NCI-H510A treated with DMSO at 0.1 percent for 48 hours (cell line): ENCODE measurements at places on chromosomes 6 and 20.
A peak's percentile ranks its signal among the peaks of the same experiment; 100 is the strongest.

GRCh38 chr6:158290659-158291058, 21.6 kb upstream of the TULP4 start:
- no peak for DNase-seq

GRCh38 chr20:59743308-59743707, 139.0 kb downstream of the PHACTR3 start:
- DNase-seq, result no peak

GRCh38 chr6:154593122-154593521, 82.6 kb upstream of the CNKSR3 start:
- peak; percentile 99 for DNase-seq

DNA sequence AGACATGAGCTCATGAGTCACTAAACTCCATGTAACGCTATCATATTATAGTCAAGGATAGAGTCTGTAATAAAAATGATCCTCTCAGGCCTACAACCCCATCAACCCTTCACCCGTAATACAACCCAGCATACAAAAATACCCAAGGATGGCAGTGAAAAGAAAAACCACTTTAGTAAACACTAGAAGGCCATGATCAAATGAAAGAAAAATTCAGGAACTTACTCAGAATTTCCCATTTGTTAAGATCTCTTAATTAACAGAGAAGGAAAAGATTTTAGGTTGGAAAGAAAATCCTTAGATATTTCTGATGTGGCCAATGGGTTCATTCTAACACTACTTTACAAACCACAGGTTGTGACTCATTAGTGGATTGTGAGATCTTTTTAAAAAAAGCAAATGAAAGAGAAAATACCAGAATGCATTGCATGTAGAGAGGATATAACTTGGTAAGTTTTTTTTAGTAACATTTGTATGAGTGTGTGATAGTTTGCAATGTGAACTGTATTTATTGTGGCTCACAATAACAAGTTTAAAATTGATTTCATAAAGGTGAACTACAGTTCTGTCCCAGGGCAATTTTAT, 8.0 kb upstream of the UBE2J1 start:
- DNase-seq, result no peak

DNA sequence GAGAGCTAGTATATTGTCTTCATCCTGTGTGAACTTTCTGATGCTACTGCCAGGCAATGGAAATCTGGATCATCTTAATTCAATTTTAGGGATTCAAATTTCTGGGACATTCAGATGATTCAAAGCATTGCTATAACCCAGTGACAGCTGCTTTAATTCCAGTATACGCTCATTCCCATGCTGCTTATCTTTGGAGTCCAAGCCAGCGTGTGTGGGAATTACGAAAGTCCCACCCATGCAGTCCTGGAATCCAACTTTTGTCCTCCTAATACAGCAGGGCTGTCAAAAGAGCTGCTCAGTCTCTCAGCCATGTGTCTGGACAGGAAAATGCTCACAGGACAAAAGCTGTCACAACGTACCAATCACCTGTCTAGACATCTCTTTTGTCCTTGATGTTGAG, 219.8 kb downstream of the LAMA2 start:
- no peak for DNase-seq
